ENCODE measurements at places on chromosomes 7 and 10.

GRCh38 chr10:122974023-122974422 lies 6.2 kb upstream of the PSTK start:
- DNase-seq = no peak

DNA sequence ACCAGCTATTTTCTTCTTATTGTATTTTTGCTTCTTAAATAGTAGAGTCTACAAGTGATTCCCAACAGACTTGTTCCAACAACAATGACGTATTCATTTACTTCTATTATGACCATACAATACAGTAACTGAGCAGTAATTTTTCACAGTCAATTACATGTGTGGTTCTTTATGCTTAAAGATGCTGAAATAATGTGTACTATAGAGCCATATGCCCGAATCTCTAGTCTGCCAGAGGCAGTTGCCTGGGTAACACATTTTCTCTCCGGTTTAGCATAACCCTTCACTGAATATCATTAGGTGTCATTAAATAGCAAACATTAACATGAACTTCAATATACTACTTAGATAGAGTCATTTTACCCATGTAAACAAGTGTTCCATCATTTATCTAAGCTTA lies 75.0 kb downstream of the SLC25A13 start:
- DNase-seq = no peak

GRCh38 chr7:15662451-15662850 lies 24.0 kb downstream of the MEOX2 start:
- no peak for DNase-seq

GRCh38 chr7:149232362-149232761 lies 7.1 kb upstream of the ZNF212 start:
- no peak for DNase-seq

DNA sequence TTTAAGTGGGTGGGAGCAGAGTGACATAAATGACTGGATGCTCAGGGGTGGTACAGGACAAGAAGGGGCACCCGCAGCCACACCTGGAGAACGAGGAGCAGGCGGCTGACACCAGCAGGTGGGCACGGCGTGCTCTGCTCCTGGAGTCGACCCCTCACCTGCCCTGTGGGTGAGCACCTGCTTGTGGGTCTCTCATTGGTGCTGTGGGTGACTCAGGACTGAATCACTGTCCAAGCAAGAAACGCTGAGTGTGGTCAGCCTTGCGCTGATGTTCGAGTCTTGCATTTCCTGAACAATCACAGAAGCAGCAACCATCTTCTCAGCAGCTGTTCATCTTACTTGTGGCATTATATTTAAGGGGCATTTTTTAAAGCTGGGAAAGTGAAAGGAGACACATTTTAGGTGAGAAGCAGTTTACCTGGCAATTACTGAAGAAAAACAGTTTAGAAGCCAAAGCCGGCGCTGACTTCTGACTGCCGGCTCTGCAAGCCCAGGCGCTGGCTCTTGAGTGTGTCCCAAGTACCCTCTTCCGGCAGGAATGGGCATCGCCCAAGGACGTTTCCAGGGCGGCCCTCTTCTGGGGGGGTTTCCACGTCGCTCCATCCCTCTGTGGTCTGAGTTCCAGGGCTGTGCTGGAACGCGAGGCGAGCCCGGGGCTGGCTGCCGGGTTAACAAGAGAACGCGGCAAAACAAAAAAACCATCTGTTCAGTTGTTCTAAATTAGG lies 145.2 kb upstream of the PFKP start:
- DNase-seq = no peak

- no peak for DNase-seq
These were observed 87.5 kb upstream of the ZNF92 start for GRCh38 chr7:65285906-65286864.

DNA sequence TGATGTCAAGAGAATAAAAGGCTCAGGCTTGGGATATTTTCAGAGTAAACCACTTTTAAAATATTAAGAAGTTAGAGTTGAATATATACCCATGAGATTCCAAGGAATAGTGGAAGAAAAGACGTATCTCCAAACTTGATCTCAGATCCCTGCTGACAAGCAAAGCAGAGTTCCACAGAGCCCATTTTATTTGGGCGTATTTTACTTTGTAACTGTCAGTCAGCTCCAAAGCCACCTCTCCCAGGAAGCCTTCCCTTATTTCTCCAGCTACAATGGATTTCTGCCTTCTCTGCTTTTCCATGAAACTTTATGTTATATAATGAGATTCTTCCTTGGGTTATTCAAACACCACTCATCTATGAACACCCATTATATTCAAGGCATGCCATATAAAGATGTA lies 295.7 kb downstream of the FZD1 start:
- no peak for DNase-seq

DNA sequence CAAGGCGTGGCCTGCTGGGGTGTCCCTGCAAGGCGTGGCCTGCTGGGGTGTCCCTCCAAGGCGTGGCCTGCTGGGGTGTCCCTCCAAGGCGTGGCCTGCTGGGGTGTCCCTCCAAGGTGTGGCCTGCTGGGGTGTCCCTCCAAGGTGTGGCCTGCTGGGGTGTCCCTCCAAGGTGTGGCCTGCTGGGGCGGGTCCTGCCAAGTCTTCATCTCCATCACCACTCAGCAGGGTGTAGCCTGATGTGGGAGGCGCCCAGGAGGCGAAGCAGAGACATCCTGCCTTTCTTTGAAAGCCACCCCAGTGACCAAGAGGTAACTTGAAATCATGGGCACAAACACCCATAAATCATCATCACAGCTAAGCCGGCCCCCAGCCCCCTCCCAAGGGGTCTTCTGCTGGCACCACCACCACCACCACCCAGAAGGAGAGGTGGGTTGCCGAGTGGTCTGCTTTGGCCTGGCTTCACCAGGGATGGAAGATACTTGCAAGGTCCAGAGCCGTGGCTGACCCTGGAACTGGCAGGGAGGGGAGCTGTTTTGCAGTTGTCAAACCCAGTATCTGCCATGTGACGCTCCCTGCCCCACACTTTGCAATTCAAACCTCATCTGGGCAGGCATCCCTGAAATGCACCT lies 190.6 kb downstream of the EBF3 start:
- DNase-seq = no peak

DNA sequence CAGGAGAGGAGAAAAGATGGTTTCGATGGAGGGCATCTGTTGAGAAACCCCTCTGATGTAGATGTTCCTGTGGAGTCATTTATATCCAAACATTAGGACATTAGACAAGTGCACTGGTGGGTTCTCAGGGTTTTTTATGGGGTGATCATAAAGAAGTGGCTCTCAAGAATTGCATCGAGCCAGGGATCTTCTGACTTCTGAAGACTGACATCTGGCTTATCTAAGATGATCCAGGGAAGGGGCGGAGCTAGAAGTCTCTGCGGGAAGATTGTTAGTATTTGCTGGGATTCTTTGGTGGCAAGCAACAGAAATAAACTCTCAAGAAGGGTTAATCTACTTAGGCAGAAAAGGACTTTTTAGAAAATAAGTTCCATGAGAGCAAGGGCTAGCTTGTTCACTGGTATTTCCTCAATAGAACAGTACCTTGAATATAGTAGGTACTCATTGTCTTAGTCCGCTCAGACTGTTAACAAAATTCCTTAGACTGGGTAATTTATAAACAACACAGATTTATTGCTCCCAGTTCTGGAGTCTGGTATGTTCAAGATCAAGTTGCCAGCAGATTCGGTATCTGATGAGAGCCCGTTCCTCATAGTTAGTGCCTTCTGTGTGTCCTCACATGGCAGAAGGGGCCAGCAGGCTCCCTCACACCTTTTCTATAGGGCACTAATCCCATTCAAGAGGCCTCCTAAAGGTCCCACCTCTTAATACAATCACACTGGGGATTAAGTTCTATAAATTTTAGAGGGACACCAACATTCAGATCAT lies 28.5 kb upstream of the SYPL1 start:
- DNase-seq = no peak

DNA sequence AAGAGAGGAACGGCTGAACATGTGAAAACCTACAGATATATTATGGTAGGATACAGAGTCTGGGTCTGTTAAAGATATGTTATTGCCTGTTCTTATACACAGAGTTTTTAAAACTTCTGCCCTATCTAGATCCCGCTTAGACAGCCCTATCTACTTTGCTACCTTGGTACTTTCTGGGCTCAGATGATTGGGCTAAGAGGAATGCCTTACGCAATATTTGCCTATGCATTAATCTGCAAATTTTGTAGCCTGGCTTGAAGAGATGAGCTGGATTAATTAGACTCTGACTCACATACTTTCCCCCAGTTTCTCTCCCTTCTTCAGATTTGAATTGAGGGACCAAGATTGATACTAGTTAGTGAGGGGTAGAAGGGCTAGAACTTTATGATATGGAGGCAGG lies 33.6 kb upstream of the A1CF start:
- no peak for DNase-seq

GRCh38 chr10:22849077-22849805 lies 78.6 kb upstream of the ARMC3 start:
- DNase-seq = peak; percentile 91

DNA sequence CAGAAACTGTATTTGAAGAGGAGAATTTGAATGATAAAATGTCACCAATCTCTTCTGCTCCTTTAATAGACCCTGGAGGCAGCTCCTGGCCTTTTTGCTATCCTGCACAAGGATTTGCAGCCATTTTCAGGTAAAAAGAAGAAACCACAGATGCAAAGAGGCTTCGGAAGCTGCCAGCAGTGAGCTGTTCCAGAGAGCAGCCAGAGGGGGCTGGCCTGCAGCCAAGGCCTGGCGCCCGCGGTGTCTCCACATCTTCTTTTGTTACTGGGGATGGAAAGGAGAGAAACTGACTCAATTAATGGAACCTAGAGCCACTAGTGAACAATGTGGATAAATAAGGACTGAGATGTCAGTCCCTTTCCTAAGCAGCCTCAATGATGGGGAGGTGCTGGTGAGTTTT lies 23.9 kb upstream of the GPR26 start:
- peak; percentile 4 for DNase-seq

DNA sequence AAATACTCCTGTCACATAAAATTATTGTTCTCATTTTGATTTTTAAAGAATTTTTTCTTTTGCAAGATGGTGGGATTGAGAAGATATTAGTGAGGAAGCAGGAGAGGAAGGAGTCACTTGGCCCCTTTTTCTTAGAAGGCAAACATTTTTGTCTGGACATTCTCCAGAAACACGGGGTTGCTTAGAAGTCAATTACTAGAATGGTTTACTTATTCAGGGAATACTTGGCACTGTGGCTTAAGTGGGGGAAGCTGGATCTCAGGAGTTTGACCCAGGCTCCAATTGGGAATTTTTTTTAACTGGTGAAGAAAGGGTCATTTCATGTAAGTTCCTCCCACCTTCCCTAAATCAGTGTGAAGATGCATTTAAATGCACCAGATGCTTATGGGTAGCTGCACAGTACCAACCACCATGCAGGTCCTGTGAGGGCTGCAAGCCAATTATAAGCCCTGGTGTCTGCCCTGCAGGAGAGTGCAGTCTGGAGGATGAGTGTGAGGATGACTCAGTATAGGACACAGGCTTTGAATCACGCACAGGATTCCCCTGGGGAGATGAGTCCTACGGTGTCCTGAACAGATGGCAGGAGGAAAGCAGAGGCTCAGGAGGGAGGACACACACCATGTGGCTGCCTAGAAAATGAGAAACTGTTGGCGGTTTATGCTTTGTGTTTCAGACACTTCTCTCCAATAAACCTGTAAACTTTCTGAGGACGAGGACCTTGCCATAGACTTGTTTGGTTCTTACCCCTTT lies 299.1 kb downstream of the PLXNA4 start:
- DNase-seq = peak; percentile 65

- DNase-seq = no peak
These were observed 27.1 kb downstream of the LARP4B start for GRCh38 chr10:904403-904802.

DNA sequence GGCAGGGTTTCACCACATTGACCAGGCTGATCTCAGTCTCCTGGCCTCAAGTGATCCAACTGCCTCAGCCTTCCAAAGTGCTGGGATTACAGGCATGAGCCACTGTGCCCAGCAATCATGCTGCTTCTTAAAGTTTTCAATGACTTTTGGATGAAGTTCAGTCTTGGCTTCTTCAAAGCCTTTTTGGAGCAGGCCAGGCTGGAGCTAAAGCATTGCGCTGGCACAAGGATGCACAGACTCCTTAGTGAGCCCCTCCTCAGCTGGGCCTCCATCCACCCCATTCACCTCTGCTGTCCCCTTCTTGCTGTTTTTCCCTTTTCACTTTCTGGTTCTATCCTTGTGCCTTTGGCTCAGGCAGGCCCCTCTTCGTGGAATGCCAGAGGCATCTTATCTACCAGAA lies 638.6 kb downstream of the TYW1 start:
- DNase-seq = no peak

DNA sequence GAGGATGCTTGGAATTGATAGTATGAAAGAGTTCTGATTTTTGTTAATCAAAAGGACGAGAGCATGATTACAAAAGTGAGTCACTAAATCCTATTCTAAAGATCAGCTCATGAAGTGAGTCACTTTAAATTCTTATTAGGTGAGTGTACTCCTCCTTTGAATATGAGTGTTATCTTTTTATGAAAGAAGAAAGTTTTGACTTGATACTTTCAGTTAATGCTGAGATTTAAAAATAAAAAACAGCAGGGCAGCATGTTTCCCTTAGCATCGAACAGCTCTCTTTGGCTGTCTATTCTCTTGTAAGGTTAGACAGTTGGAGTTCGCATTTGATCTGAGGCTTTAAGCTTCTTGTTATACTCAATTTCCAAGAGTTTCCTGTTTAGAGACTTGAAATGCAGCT lies 222.0 kb downstream of the TWIST1 start:
- DNase-seq = no peak

DNA sequence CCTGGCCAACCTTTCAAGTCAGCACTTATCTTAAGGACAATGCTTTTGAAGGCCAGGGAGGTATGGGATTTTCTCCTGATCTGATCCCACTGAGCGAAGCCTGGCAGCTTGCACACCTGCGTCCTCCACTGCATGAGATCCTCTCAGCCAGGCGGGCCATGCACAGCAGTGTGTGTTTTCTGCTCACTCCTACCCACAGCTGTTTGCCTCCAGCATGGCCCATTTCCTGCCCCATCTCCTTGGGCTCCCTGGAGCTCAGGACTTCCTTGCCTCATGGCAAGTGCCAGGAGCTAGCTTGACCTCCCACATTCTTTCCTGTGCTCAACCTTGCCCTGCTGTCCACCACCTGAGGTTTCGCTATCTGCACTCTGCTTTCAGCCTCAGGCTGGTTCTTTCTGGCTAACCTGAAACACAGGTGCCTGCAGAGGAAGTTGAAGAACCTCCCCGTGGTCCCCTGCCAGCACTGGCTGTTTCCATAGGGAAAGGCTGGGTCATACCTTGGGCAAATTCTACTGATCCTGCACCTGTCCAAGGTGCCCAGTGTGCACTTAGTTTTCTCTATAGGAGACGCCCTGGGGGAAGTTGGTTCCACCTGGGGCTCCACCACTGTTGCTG lies 43.9 kb upstream of the EEPD1 start:
- DNase-seq = no peak

GRCh38 chr7:25223206-25223605 lies 5.1 kb downstream of the NPVF start:
- DNase-seq = no peak

DNA sequence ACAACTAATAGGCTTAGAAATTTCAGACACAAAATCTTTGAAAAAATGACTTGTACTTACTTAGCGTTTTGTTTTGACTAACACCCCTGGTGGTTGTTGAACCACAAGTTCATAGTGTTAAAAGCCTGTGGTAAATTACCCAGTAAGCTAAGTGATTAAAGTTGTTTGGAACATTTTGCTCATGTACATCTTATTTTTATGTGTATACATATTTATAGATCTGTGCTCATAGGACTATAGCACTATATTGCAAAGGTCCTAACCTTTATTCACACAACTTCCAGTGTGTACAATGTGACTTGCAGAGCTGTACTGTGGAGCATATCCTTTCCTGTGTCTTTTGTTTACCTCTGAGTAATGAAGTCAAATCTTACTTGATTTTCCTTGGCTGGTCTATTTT lies 79.6 kb downstream of the BMPR1A start:
- DNase-seq = no peak

All from anterior cingulate cortex (tissue), 58 donors.